ENCODE measurements at places on chromosomes 3 and 15. TPM values are rescaled to one million over a fixed set of nuclear protein-coding genes. Genes with fewer than 3 reads are reported as not detected.
A peak's percentile ranks its signal among the peaks of the same experiment; 100 is the strongest.

- DNase-seq: no peak
Observed at GRCh38 chr3:131303848-131304247, 77.7 kb upstream of the NUDT16 start.

- no peak for DNase-seq
Observed at GRCh38 chr3:129702934-129703712, 96.6 kb upstream of the PLXND1 start.

DNA sequence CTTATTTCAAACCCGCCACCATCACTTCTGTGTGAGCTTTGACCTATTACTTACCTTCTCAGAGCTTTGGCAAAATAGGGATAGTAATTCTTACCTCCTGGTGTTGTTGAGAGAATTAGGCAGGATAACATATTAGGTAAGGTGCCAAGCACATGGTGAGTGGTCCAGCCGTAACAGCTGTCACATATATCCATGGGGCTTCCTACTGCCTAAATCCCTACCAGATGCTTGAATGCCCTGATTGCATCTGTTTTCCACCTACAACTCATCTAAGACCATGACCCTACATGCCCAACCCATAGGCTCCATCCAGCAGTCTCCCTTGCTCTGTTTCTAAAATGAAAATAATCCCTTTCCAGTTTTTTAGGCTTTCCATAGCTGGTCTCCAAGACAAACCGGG is 162.3 kb upstream of the NR2E3 start:
- no peak for DNase-seq

CPLX3 gene
- total RNA-seq: 0.66 TPM

DNA sequence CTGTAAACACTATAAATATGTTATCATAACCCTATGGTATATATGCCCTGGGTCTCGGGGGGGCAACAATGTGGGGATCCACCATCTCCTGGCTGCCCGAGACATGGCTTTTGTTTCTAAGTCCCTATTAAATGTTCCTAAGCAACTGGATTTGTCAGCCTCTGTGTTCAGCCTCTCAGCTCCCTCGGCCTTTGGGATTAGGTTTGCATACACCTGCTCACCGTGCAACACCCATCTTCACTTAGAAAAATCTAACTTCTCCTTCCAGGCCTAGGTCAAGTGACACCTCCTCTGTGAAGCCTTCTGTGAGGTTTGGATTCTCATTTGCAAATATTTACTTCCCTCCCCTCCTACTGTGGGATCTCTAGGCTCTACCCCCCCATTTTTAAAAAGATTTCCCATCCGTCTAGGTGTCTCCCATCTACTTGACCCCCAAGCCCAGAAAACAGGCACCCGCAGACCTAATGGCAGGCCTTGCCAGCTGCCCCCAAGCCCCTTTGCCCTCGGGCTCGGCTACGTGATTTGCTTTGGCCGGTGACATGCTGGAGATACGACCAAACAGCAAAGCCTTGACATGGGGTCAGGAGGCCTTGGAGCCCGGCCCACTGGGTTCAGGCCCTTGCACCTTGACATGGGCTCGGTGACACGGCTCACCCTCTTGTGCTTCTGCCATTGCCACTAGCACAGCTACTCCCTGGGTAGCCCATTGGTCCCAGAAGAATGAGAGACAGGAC is 66.0 kb upstream of the BLM start:
- DNase-seq: no peak

GRCh38 chr3:22606938-22607337 is 596.2 kb upstream of the UBE2E2 start:
- DNase-seq: no peak

- DNase-seq: no peak
Observed at GRCh38 chr15:73284090-73284716, 84.6 kb downstream of the HCN4 start.

DNA sequence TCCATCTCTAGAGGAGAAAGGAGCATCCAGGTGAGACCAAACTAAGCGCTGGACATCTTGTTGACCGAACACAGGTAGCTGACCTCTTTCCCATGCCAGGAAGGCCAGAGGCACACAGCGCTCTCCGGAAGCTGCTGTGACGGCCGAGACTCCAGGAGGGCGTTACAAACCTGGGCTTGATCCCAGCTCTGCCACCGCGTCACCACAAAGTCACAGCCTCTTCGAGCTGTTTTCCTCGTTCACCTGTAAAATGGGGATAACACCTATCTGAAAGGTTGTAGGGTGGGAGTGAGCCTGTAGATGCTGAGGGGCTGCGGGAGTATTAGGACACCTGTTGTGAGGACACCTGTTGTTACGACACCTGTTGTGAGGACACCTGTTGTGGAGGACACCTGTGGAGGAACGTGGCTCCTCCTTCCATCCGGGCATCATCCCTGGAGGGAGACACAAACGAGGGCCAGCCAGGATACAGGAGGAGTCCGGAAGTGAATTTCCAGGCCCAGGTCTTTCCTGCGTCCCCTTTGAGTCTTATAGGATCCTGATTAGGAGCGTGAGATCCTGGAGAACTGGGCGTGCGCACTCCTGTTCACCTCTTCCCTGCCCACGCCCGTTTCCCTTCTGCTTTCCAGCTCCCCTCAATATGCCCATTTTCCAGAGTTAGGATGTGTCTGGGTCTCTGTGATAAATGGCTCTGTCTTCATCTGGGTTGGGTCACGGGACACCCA is 2.3 kb upstream of the MUC4 start:
- DNase-seq: peak; percentile 36

FMN1 gene
- total RNA-seq: 56.8 TPM

- no peak for DNase-seq
Observed at GRCh38 chr3:4757575-4758248, 221.5 kb upstream of the BHLHE40 start.

Measured in breast epithelium (tissue), 4 donors.